ENCODE measurements at places on chromosomes 1 and 21. TPM values are rescaled to one million over a fixed set of nuclear protein-coding genes. Genes with fewer than 3 reads are reported as not detected.

- no peak for DNase-seq
Observed at GRCh38 chr1:21340230-21340945, 50.1 kb upstream of the ECE1 start.

DNA sequence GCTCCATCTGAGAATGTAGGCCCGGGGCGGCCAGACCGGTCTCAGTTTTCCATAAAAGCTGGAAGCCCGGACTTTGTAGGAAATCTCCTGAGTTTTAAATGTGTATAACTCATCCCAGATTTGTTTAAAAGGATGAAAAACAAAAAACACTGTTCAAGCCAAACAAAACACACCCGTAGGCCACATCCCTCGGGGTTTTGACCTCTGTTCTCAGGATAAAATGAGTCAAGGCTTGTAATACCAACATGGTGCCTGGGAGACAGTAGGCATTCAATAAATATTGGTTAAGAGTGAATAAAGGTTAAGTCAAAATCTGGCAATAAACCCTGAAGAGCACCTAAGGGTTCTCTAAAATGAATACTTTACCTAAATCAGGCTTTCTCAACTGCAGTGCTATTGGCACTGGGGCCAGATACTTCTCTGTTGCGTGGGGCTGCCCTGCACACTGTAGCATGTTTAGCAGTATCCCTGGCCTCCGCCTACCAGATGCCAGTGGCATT lies 55.0 kb downstream of the KAZN start:
- DNase-seq, result no peak

DNA sequence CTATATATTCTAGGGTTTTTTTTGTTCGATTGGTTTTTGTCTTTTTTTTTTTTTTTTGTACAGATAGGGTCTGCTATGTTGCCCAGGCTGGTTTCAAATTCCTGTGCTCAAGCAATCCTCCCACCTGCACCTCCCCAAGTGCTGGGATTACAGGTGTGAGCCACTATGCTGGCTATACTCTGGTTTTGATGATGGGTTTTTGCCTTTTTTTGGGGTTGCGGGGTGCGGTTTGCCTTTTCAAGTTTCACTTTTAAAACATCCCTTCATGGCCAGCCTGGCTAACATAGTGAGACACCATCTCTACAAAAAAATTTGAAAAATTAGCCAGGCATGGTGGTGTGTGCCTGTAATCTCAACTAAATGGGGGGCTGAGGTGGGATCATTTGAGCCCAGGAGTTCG lies 10.0 kb downstream of the KDM5B start:
- DNase-seq, result no peak

AZIN2 gene
- polyA plus RNA-seq, result 33.2 TPM

FAM3B gene
- 0.24 TPM for polyA plus RNA-seq

Measured in spinal cord (tissue), 10 donors.